HFFc6 (cell line): ENCODE measurements at places on chromosomes 6 and 20. TPM values are rescaled to one million over a fixed set of nuclear protein-coding genes. Genes with fewer than 3 reads are reported as not detected.

LAMP5 gene
- total RNA-seq, result not detected in 3 replicates

ZBTB22 gene
- 14.9 to 19.1 TPM (median 16.0 TPM) in 3 replicates for total RNA-seq

HMGN3 gene
- total RNA-seq, result 29.4 to 42.0 TPM (median 32.9 TPM) in 3 replicates

PNPLA1 gene
- not detected in 3 replicates for total RNA-seq

CST4 gene
- total RNA-seq, result not detected in 2 replicates

HRH3 gene
- not detected in 2 replicates for total RNA-seq

PNLDC1 gene
- not detected in 3 replicates for total RNA-seq

PTGIS gene
- not detected in 3 replicates for total RNA-seq

TNFRSF21 gene
- total RNA-seq, result 2.2 to 23.0 TPM (median 20.9 TPM) in 3 replicates

PROKR2 gene
- total RNA-seq, result not detected in 3 replicates

MEP1A gene
- not detected in 2 replicates for total RNA-seq

FAM184A gene
- not detected in 2 replicates for total RNA-seq

MED20 gene
- total RNA-seq, result 28.4 to 31.1 TPM (median 29.7 TPM) in 3 replicates

RAB44 gene
- 0.28 to 0.45 TPM in 2 of 3 replicates, not detected in the other for total RNA-seq

CD40 gene
- 0.34 to 1.9 TPM (median 1.8 TPM) in 3 replicates for total RNA-seq

JAG1 gene
- 3.3 to 8.2 TPM (median 6.3 TPM) in 3 replicates for total RNA-seq

CCM2L gene
- not detected in 3 replicates for total RNA-seq

VNN1 gene
- 0.07 to 0.08 TPM in 2 of 3 replicates, not detected in the other for total RNA-seq

COL19A1 gene
- total RNA-seq, result not detected in 3 replicates

HSPA12B gene
- total RNA-seq, result not detected in 3 replicates

KCNK15 gene
- 0.18 to 0.31 TPM in 2 of 3 replicates, not detected in the other for total RNA-seq

PRR18 gene
- not detected in 3 replicates for total RNA-seq

MLIP gene
- not detected in 3 replicates for total RNA-seq

LST1 gene
- total RNA-seq, result not detected in 2 replicates

BPIFB1 gene
- not detected in 3 replicates for total RNA-seq

GGT7 gene
- 15.4 to 17.1 TPM (median 16.2 TPM) in 3 replicates for total RNA-seq

PRSS35 gene
- 0.30 to 0.69 TPM (median 0.59 TPM) in 3 replicates for total RNA-seq
